ENCODE measurements at places on chromosomes 1 and 21.

- DNase-seq = no peak
These were observed 579.2 kb upstream of the ADGRL2 start for GRCh38 chr1:81221564-81221963.

- DNase-seq = no peak
These were observed 47.9 kb downstream of the CDC7 start for GRCh38 chr1:91548376-91549040.

GRCh38 chr21:42731264-42732032 is 78.0 kb downstream of the PDE9A start:
- DNase-seq = no peak

DNA sequence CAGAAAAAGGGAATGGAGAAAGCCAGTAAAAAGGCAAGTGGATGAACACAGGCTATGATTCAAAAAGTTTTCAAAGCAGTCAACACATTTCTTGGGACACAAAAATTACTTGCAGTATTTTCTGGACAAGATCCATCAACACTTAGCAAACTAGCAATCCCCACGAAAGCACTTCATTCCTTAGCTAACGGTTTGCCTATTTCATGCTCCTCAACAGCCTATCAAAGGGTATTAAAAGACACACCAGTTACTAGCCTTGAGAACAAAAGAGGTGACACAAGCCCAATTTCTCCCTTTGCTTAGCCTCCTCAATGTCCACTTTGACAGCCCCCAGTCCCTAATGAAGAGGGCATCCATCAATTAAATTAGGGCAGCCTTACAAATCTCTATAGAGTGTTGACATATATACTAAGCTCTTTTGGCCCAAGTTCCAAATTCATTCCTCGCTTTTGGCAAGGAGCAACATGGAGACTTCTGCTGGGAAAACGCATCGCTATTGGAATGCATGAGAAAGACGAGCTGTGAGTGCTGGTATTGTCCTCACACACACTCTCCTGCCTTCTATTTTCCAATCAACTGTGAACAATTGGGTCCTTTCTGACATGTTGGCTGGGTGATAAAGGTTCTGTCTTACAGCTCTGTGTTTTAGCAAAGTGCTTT is 180.0 kb downstream of the TNR start:
- no peak for DNase-seq

- no peak for DNase-seq
These were observed 55.1 kb downstream of the RBM11 start for GRCh38 chr21:14271053-14271452.

GRCh38 chr1:201591348-201591747 is 52.4 kb downstream of the NAV1 start:
- no peak for DNase-seq

- no peak for DNase-seq
These were observed 28.0 kb downstream of the TAF5L start for GRCh38 chr1:229597877-229598276.

- no peak for DNase-seq
These were observed 11.0 kb upstream of the PLA2G2C start for GRCh38 chr1:20197329-20197791.

GRCh38 chr1:3550511-3551289 is 60.6 kb downstream of the MEGF6 start:
- no peak for DNase-seq

- no peak for DNase-seq
These were observed 105.6 kb downstream of the NTPCR start for GRCh38 chr1:233055879-233056641.

GRCh38 chr1:67489643-67490042 is 59.4 kb upstream of the SERBP1 start:
- peak; percentile 12 for DNase-seq

- DNase-seq = no peak
These were observed 133.7 kb upstream of the KCNK1 start for GRCh38 chr1:233480198-233480597.

GRCh38 chr1:225919906-225920305 is 4.1 kb downstream of the PYCR2 start:
- no peak for DNase-seq

DNA sequence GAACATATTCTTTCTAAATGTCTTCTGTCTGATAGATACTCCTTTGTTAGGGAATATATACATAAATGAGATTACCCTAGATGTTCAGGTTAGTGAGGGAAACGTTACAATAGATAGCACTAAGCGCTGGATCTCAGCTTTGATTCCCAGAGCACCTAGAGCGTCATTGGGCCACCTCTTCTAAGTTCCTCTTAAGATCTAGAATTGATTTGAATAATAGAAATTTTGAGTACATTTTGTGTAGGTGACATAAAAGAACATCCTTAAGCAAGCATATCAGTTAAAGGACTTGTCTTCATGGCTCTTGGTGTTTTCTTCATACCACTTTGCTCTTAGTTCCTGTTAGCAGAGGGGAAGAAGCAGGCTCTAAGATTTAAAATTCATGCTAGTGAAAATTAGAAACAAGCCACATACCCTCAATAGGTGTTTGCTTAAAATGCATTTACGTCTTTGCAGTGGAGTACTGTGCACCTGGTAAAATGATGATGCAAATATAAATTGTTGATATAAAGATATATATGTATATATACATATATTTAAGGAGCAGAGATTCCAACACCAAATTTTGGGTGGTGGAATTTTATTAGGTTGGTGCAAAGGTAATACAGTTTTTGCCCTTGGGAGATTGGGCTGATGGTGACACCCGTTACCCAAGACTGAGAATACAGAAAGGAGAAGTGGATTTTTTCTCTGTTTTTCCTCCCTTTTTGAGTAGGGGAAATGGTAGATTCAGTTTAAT is 47.1 kb downstream of the DYRK1A start:
- no peak for DNase-seq

GRCh38 chr1:1978108-1978507 is 25.5 kb downstream of the CFAP74 start:
- no peak for DNase-seq

- DNase-seq = no peak
These were observed 23.2 kb upstream of the CACYBP start for GRCh38 chr1:174976436-174977108.

DNA sequence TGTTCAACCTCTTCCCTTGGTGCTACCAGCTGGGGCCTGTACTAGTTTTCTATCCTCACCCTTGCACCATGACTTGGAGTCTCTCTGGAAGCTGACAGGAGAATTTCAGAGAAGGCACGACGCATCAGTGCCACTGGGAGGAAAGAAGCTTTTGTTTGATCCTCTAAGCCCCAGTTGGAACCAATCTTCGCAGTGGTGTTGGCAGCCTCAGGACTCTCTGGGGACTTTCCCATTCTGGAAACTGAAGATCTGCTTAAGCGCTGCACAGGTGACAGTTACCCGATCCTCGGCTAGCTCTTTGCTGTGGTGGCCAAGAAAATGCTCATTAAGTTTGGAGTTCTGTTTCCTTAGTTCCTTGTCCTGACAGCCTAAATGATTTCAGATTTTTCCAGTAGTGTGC is 222.3 kb downstream of the RHOU start:
- DNase-seq = no peak

DNA sequence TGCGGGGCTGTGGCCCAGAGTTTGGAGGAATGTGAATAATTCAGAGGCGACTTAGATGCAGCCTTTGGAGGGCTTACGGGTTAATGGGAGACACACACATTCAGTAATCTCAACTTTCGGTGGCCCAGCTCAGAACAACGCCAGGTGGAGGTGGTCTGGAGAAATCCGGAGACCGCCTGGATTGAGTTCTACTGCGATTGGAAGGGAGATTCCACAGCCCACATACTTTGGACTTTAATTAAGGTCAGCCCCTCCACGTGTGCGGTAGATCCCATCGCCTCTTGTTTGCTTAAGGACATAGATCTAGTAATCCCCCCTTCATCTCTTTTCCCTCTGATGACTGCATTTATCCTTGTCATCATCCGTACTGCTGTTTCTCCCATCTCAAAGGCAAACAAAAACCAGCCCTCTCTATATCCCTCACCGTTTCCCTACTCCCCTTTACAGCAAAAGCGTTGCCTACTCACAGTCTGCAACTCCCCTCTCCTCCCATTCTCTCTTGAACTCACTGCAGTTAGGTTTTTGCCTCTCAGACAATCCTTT is 720 bp upstream of the BSDC1 start:
- peak; percentile 69 for DNase-seq

- DNase-seq = no peak
These were observed 16.3 kb upstream of the SARS1 start for GRCh38 chr1:109197158-109198042.

All from NCI-H1092 treated with DMSO at 0.1 percent for 48 hours (cell line).